ENCODE measurements at places on chromosomes 4 and X. TPM values are rescaled to one million over a fixed set of nuclear protein-coding genes. Genes with fewer than 3 reads are reported as not detected.
A peak's percentile ranks its signal among the peaks of the same experiment; 100 is the strongest.

DNA sequence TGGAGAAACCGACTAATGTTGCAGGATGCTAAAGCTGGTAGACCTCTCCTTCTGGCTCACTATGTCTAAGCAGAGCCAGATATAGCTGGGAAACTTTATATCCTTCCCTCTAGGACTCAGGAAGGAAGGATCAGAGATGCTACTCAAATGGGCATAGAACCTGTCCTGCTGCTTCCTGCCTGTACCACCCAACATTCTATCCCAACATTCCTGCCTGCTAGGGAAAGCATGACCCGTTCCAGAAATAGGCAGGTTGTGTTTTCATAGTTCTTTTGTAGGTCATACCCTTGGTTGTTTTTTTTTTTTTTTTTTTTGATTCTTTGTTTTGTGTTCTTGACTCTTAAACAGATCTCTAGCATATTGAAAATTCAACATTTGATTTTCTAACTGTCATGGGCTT is 5.3 kb downstream of the NPNT start:
- peaks cover 4% of the 10 kb centered on the region for H3K4me1 ChIP-seq
- peaks cover 39% of the 10 kb centered on the region for H3K27me3 ChIP-seq
- H3K4me3 ChIP-seq: no peak overlapping the region

GRCh38 chrX:149207518-149207917 is 297.6 kb downstream of the IDS start:
- H3K27ac ChIP-seq: no peak overlapping the region
- no peaks in the 10 kb centered on the region for H3K4me1 ChIP-seq
- DNase-seq: no peak
- no peak overlapping the region for H3K4me3 ChIP-seq
- H3K36me3 ChIP-seq: no peaks in the 10 kb centered on the region

DNA sequence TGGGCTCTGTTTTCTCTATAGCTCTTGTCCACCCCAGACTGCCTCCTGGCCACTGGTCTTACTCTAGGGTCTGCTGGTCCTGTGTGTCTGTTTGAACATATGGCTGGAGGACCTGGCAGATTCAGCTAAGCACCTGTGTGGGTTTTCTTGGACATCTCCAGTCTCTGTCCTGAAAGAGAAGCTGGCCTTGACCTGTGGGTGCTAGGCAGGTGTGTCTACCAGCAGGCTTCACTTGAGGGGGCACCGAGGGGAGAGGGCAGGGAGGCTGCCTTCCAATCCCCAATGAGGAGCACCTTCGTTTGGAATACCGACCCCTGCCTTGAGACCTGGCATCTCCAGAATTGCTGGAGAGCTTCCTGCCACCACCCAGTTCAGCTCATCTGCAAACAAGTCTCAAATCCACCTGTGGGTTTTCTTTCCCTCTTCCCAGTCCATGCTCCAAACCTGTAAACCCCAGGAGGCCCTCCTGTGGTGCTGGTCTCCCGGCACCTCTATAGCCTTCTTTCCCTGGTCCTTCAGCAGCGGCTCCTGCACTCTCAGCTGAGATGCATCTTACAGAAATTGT is 45.2 kb downstream of the HTRA3 start:
- DNase-seq: no peak
- H3K36me3 ChIP-seq: no peaks in the 10 kb centered on the region
- no peak overlapping the region for H3K4me3 ChIP-seq
- H3K27ac ChIP-seq: no peak overlapping the region
- H3K4me1 ChIP-seq: no peaks in the 10 kb centered on the region
- H3K27me3 ChIP-seq: peaks cover 11% of the 10 kb centered on the region

DNA sequence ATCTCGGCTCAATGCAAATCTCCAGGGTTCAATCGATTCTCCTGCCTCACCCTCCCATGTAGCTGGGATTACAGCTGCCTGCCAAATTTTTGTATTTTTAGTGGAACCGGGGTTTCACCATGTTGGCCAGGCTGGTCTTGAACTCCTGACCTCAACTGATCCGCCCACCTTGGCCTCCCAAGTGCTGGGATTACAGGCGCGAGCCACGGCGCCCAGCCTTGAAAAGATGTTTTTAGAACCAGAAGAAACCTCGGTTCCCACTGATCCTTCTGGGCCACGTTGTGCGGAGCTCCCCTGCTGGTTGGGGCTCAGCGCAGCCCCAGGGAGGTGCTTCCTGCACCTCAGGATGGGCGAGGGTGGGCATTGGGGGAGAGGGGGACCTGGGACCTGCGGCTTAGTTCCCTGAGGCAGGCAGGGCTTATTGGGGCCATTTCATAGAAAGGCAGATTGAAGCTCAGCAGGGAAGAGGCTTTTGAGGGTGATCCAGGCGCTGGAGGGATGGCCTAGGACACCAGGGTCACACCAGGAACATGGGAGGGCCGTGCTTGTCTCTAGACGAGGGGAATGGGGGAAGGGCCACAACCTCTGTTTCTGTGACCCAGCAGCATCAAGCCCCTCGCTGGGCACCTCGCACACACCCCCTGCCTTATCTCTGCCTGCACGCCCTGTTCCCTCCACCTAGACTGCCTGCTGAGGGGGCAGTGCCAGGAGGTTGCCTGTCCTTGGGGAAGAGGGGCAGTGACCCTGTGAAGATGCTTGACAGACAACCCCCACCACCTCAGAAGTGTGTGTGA is 6.3 kb upstream of the ADD1 start:
- H3K4me3 ChIP-seq: peak overlapping the region; percentile 75
- H3K27me3 ChIP-seq: no peaks in the 10 kb centered on the region
- peak overlapping the region; percentile 93 for H3K27ac ChIP-seq
- peak; percentile 15 for DNase-seq

NPY2R gene
- not detected for total RNA-seq
